ENCODE measurements at places on chromosomes 5 and 9.
A peak's percentile ranks its signal among the peaks of the same experiment; 100 is the strongest.

DNA sequence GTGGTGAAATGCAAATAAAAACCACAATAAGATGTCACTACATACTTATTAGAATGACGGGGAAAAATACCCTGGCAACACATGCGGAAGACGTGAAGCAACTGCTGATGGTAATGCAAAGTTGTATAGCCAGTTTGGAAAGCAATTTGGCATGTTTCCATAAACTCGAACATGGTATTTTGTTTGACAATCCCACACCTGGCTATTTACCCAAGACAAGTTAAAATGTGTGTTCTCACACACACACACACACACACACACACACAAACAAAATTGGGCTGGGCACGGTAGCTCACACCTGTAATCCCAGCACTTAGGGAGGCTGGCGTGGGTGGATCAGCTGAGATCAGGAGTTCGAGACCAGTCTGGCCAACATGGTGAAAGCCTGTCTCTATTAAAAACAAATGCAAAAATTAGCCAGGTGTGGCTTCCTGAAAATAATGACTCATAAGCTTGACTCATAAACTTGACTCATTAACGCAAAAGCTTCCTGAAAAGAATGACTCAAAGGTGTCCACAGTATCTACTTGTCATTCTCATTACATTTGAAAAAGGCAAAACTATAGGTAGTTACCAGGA is 456.5 kb downstream of the CDH18 start:
- DNase-seq: no peak

DNA sequence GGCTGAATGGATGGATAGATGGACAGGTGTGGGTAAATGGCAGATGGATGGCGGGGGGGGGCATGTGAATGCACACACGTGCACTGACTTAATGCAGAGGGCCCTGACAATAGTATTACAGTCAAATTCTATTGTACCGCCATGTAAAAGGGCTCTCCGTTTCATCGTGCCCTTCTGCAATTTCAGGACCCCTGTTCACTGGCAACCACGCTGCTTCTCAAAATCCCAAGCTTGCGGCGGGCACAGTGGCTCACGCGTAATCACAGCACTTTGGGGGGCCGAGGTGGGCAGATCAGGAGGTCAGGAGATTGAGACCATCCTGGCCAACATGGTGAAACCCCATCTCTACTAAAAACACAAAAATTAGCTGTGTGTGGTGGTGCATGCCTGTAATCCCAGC is 211.4 kb downstream of the BNC2 start:
- no peak for DNase-seq

- DNase-seq: no peak
Observed at GRCh38 chr5:177450667-177451424, 4.2 kb downstream of the PRR7 start.

- peak; percentile 64 for DNase-seq
Observed at GRCh38 chr9:108621991-108622855, 233.6 kb downstream of the ACTL7B start.

DNA sequence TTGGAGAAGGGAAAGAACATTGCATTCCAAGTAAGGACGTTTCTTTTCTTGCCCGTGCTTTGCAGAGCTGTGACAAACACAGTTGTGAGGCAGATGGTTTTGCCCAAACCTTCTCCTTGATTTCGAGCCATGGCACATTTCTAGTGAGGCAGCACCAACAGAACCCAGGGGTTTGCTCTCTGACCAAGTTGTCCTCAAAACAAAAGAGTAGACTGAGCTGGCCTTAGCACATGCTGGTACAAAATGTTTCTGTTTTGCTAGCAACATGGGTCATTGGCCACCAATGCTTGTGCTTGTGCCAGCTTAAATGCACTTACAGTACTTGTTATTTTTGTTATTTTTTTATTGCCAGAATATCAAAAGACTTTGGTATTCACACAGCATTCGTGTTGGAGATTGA is 328.8 kb downstream of the GADD45G start:
- DNase-seq: no peak

- peak; percentile 32 for DNase-seq
Observed at GRCh38 chr5:97046270-97046982, 96.0 kb downstream of the LIX1 start.

DNA sequence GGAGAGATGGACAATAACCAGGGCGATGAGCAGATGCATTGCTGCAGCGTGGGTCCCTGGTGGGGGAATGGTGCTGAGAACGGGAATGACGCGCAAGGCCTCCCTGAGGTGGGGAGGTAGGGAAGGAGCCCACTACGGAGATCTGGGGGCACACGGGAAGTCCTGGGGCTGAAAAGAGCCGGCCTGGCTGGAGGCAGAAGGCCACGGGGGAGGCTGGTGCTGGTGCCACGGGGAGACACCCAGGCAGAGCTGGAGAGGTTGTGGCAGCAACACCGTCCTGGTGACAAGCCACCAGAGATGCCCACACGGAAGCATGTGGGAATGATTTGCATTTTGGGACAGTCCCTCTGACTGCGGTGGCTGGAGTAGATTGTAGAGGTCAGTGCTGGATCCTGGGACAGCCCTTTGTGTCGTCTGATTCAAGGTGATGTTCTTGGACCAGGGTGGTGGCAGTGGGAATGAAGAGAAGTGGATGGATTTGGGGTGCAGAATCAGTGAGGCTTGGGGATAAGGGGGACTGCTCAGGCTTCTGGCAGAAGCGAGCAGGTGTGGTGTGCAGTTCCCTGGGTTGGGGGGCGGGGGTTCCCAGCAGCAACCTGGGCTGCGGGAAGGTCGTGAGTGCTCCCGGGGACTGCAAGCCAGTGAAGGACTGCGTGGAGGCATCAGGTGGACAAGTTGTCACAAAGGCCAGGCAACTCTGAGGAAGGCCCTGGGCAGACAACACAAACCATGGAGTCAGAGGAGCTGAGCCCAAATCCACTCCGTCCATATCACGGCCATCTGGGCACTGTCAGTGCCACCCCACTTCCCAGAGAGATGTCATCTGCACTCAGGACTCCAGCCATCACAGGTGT is 25.2 kb upstream of the CNOT6 start:
- no peak for DNase-seq

GRCh38 chr5:159161361-159162214 is 47.8 kb downstream of the RNF145 start:
- DNase-seq: no peak

GRCh38 chr9:86660146-86660943 is 287.0 kb downstream of the GAS1 start:
- peak; percentile 56 for DNase-seq

DNA sequence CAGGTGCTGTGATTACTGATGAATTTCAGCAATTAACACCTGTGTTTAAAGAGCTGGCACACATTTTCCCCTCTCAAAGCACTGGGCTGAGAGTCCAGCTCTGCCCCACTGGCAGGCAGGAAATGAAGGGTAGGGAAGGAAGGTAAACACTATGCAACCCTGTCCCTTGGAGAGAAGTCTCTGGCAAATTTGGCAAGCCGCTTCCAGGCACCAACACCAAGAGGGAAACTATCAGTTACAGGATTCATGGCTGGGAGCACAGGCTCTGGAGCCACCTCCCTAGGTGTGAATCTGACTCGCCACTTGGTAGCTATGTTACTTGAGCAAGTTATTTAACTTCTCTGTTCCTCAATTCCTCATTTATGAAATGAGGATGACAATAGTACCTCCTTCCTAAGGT is 3.3 kb downstream of the ANKS6 start:
- DNase-seq: no peak

GRCh38 chr5:178483620-178484019 is 106.6 kb downstream of the COL23A1 start:
- DNase-seq: no peak

DNA sequence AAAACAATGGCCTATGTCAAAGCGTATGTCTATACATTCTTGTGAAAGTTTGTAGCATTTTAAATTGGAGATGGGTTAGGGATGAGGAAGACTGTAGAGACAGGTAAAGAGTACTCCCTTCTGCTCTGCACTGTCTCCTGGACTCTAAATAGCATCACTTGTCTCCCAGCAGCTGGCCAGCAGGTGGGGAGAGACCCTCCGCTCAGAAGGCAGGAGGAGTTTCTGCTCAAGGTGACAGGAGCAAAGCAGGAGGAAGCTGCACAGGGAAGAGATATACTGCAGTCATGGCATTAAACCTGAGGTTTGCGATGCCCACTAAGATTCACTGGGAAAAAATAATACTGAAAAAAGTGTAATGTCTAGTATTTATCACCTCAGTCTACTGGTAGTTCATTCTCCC is 10.7 kb upstream of the ASTN2 start:
- DNase-seq: no peak

GRCh38 chr5:66830636-66831035 is 234.4 kb downstream of the MAST4 start:
- DNase-seq: peak; percentile 30

- no peak for DNase-seq
Observed at GRCh38 chr5:100772006-100772405, 131.1 kb downstream of the ST8SIA4 start.

DNA sequence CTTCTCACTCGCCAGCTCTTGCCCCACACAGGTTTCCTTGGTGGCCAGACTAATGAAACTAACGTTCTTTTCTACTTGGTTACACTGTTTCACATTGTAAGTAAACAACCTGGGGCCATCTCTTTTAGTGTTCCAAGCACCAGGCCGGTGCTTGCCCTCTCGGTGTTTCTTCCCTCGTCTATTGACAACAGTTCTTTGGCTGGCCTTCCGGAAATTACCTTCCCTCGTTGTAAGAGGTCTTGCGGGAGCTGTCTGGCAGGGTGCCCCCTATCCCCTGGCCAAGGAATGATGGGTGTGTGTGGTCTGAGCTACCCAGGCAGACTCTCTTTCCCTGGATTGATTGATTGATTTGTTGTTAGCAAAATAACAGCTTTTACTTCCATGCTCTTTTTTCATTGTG is 918 bp upstream of the MYMK start:
- DNase-seq: no peak

- peak; percentile 76 for DNase-seq
Observed at GRCh38 chr9:113427629-113428028, 17.1 kb downstream of the C9orf43 start.

Data from fibroblast of pulmonary artery (primary cell).